ENCODE measurements at places on chromosomes 3 and 15.

DNA sequence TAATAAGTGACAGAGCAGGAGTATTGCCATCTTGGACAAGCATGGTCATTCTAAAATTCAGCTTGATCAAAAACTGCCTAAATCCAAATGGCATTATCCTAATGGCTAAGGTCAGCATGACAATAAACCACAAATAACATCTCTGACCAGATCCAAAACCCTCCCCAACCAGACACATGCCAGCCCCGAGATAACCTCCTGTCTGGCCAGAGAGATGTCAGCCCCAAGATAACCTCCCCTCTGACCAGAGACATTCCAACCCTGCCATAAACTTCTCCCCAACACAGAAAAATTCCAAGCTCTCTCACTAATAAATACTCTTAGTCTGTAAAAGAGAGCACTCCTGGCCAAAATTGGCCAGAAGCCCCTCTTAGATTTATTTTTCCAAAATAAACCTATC lies 470.5 kb upstream of the UBE2E2 start:
- DNase-seq: no peak

DNA sequence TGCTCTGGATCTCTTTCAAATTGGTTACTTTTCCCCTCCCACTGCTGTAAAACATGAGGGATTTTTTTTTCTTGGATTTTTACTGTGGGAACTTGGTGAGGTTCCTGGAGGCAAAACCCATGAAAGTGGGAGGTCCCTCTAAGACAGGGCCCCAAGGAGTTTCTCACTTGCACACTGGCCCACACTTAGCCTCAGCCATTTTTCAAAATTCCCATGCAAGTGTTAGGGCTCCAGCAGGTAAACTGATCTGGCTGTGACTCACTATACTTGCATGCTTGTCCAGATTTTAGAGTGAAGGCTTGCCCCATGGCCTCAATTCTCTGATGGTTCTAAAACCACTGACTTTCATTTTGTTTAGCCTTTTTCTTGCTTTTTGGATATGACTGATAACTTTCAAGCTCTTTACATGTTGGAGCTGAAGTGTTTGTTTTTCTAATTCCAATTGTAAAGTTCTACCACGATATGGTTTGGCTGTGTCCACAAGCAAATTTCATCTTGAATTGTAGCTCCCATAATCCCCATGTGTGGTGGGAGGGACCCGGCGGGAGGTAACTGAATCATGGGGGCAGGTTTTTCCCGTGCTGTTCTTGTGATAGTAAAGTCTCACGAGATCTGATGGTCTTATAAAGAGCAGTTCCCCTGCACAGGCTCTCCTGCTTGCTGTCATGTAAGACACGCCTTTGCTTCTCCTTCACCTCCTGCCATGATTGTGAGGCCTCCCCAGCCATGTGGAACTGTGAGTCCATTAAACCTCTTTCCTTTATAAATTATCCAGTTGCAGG lies 37.7 kb downstream of the MCCC1 start:
- no peak for DNase-seq

- no peak for DNase-seq
Measured at GRCh38 chr3:85781806-85782205, 823.0 kb downstream of the CADM2 start.

DNA sequence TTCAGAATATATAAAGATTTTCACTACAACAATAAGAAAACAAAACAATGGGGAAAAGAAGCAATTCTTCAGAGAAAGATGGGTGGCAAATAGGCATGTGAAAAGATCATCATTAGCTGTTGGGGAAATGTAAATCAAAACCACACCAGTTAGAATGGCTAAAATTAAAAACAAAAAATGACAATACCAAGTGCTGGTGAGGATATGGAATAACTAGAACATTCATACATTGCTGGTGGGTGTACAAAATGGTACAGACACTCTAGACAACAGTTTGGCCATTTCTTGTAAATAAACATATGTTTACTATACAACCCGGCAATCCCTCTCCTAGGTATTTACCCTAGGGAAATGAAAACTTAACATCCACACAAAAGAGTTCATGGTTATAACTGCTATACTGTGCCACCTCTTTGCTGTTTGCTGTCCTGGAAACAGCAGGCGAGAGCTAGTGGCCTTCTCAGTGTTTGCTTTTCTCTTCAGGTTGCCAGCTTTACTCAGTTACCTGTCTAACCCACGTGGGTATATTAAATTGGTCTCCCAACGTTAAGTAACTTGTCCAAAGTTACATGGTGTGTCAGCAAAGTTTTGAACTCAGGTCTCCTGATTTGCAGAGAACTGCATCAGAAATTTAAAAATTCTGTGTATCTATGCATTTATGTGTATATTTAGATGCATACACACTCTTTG lies 4.6 kb upstream of the NIT2 start:
- DNase-seq: no peak

GRCh38 chr3:50369012-50369670 lies 9.8 kb upstream of the TMEM115 start:
- DNase-seq: no peak

- no peak for DNase-seq
Measured at GRCh38 chr3:177463863-177464262, 266.6 kb upstream of the TBL1XR1 start.

GRCh38 chr3:42656680-42657610 lies 3.4 kb downstream of the ZBTB47 start:
- no peak for DNase-seq

GRCh38 chr3:30024466-30024865 lies 581.9 kb upstream of the TGFBR2 start:
- no peak for DNase-seq

DNA sequence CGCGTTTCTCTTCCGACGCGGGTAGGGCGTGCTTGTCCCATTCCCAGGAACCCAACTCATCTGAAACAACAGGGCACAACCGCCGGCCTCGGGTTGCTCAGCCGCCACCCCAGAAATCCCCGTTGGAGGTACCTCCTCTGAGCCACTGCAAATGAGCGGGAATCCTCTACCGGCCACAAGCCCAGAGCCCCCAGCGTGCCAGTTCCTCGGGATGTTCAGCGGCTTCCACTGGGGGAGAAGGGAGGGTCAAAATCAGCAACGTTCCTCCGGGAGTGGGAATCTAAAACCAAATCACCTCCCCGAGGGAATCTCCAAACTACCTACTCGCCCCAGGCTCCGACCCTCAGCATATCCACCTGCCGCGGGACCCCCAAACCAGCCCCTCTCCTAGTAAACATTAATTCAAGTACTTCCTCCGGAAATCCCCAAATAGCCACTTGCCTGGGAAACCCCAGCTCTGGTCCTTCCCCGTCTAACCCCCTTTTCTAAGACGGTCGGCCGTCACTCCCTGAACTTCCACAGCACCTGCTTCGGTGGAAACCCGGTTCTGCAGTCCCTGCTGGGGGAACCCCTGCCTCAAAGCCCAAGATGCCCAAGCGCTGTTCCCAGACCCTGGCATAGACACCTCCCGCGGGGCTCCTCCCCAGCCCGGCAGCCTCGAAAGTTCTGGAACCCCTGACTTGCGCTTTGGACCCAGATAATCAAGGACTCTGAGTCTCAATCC lies 887 bp downstream of the OXTR start:
- peak; percentile 85 for DNase-seq

DNA sequence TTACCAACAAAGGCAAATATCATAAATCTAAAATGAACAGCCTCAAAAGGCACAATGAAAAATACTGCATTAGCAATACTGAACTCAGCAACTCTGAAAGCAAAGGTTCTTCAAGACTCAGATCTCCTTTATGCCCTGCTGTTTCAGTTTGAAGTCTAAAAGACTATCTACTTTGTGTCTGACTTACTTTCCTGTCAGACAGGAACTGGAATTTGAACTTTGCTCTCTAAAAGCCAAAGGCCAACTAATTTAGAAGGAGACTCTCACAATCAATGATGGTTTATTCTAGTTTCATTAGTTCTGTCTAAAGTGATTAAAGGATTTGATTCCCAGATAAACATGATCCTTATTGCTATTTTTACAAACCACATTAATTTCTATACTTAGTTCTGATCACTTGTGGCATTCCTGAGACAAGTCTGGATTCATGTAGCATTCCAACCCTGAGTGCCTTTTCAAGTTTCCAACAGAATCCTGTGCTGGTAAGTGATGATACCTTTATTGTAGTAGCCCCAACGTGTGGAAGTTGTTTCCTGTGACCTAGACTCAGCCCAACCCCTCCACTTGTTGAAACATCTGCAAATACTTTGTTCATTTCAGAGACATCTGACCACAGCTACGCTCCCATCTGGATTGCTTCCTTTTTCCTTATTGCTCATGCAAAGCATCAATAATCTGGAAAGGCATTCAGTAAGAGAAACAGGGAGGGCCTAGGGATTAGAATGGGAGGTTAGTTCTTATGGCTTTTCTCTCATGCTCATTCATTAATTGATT lies 14.9 kb upstream of the LEKR1 start:
- no peak for DNase-seq

GRCh38 chr15:69626095-69627066 lies 173.8 kb downstream of the RPLP1 start:
- DNase-seq: no peak

DNA sequence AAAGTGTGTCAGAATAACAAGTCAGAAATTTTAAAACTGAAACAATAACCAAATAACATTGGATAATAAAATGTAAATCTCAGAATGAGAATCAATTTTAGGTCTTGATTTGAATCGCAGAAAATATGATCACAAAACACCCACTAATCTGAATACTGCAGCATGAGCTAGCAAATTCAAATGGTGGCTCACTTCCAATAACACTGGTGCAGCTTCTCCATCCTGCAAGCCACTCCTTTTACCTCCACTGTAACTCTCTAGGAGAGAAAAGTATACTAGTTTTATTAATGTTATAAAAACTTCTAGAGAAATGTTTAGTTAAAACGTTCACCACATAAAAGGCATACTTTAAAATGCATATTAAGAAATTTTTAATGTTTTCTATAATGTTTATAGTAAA lies 30.4 kb downstream of the UBE3A start:
- no peak for DNase-seq

- DNase-seq: no peak
Measured at GRCh38 chr3:194787650-194788049, 102.0 kb downstream of the FAM43A start.

GRCh38 chr3:26622621-26623418 lies at the start of gene LRRC3B:
Gene LRRC3B (plus strand): TSS chr3:26622772. CDS start chr3:26709673, 86,901 bp downstream.
- DNase-seq: no peak

GRCh38 chr15:66877477-66878271 lies 175.6 kb downstream of the SMAD6 start:
- no peak for DNase-seq

- DNase-seq: peak; percentile 66
Measured at GRCh38 chr15:98953000-98953787, 54.4 kb downstream of the PGPEP1L start.

- no peak for DNase-seq
Measured at GRCh38 chr15:53984221-53984620, 6.0 kb downstream of the UNC13C start.

DNA sequence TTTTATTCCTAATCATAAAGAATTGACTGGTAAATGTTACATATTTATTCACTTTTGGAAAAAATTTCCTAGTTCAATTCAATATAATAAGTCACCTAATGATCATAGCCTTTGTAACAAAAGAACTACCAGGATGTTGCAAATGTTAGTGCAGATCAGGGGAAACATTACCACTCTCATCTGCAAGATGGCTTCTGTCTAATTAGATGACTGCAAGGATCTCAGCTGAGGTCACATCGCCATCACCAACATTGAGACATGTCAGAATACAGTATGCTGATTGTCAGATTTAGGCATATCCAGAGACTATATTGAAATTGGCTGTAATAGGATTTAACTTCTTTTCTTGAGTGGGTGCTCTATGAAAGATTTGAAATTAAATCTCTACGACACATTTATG lies 431.4 kb upstream of the AGTR1 start:
- no peak for DNase-seq

- no peak for DNase-seq
Measured at GRCh38 chr3:68999605-69000004, 13.9 kb downstream of the EOGT start.

- no peak for DNase-seq
Measured at GRCh38 chr3:39191773-39192172, 622 bp downstream of the XIRP1 start.

DNA sequence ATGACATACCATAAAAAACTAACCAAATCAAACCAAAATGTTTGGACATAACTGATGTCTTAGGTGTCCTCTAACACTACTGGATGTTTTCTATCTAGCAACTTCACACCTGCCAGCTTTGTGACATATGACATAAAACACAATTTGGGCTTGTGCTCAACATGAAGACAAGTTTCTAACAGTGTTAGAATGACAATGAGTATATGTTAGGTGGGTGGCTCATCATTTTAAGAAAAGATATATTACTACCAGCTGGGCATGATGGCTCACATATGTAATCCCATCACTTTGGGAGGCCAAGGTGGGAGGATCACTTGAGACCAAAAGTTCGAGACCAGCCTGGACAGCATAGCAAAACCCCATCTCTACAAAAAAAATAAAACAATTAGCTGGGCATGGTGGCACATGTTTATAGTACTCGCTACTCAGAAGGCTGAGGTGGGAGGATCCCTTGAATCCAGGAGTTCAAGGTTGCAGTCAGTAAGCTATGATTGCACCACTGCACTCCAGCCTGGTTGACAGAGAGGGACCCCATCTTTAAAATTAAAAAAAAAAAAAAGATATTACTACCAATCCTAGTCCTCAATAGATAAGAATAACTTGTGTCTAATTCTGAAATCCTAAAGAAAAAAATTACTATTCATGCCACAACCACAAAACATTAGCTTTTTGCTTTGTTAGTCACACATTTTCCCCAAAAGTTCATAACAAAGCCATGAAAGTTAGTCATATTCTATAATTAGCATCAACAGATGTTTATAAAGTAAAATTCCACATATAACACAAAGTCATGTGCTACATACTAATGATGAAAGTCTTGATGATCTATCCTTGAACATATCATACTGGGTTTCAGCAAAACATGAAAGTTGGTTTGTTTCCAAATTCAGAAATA lies 59.9 kb downstream of the LRRFIP2 start:
- DNase-seq: no peak

DNA sequence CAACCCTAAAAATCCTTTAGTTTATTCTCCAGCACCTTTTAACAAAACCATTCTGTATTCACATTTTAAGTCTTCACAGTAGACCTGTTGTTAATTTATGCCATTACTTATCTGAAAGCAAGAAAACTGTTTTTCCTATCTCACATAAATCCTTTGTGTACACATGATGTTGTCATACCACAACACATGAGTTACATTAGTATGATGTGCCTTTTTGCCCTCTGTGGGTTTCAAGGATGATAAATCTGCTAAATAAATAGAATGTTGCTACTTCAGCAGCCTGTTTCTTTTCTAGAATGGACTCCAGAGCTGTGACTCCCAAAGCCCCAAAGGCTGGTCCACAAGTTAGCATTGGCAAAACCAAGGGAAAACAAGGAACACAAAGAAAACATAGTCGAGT lies 151.6 kb downstream of the SERPINI1 start:
- no peak for DNase-seq

- DNase-seq: no peak
Measured at GRCh38 chr3:107826727-107827126, 264.1 kb downstream of the CD47 start.

GRCh38 chr3:175047786-175048185 lies 188.7 kb downstream of the NAALADL2 start:
- no peak for DNase-seq

- no peak for DNase-seq
Measured at GRCh38 chr3:184741259-184741556, 29.3 kb upstream of the MAGEF1 start.

GRCh38 chr3:56917361-56918110 lies 115.8 kb upstream of the ARHGEF3 start:
- peak; percentile 62 for DNase-seq

All from GM13977 (cell line).